K562 (cell line): ENCODE measurements at places on chromosomes 5 and 9.
A peak's percentile ranks its signal among the peaks of the same experiment; 100 is the strongest.

- DNase-seq = no peak
Measured at GRCh38 chr5:42526179-42526578, 102.9 kb downstream of the GHR start.

- no peak for DNase-seq
Measured at GRCh38 chr9:6471231-6471850, 58.3 kb downstream of the UHRF2 start.

GRCh38 chr9:112097712-112098688 is 77.1 kb downstream of the SUSD1 start:
- peak; percentile 65 for DNase-seq

DNA sequence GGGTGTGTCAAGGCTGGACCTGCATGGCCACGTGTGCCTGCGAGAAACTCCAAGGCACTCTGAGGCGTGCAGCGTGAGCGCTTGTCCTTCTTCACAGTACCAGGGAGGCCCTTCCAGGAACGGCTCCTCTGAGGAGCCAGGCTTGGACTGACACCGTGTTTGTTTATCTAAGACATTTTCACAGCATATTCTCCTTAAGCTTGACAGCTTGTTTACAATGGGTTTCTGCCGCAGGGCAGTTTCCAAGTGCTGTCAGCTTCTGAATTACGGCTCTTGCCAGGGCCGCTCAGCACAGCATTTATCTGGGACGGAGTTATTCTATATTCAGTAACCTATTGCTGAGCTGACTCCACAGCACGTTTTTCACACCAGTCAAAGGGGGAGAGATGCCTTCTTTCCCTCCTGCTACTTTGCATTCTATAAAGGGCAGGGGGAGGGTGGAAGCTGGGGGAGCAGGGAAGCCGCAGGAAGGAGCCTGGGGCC is 98.4 kb downstream of the LMNB1 start:
- no peak for DNase-seq

DNA sequence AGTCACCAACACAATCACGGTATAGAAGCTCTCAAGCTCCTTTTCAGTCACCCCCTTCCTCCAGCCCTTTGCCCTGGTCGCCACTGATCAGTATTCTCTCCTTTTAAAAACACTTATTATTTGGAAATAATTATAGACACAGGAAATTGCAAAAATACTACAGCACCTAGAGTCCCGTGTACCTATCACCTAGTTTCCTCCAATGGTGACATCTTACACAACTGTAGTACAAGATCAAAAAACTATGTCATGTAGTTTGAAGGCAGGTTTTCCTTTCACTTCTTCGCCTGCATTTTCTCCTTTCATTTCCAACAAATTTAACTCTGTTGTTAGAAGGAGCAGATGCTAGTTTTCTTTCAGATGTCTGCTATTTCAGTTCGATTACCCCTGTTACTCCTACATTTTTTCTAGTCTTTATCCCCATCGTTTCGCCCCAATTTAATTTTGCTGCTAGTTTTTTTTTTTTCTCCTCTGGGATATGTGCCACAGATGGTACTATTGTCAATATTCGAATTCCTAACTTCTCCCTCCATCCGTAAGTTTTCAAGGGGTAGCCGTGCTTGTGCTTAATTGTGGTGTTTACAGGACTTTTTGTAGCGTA is 612 bp upstream of the ATG10 start:
- no peak for DNase-seq

- DNase-seq = no peak
Measured at GRCh38 chr5:33212900-33213299, 227.9 kb upstream of the TARS1 start.

DNA sequence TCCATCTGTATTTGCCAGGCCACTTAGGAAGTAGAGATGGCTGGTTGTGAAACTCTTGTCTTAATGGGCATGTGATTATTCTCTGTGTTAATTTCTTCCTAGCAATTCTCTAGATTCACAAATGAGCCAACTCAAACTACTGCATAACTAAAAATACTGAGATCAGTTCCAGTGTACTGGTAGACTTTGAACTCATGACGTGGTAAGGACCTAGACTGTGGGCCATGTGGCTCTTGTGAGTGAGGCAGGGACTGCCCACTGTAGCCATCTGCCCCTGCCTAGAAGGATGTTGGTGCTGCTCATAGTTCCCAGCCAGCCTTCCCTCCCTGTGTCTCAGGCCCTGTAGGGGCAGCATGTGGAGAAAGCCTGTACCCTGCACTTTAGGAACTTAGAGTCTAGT is 47.4 kb downstream of the CYSTM1 start:
- DNase-seq = no peak

- DNase-seq = no peak
Measured at GRCh38 chr9:38437193-38437823, 13.1 kb upstream of the IGFBPL1 start.

- DNase-seq = no peak
Measured at GRCh38 chr5:10599862-10600284, 36.0 kb downstream of the ANKRD33B start.

- DNase-seq = no peak
Measured at GRCh38 chr5:95836544-95836943, 14.0 kb upstream of the GLRX start.

DNA sequence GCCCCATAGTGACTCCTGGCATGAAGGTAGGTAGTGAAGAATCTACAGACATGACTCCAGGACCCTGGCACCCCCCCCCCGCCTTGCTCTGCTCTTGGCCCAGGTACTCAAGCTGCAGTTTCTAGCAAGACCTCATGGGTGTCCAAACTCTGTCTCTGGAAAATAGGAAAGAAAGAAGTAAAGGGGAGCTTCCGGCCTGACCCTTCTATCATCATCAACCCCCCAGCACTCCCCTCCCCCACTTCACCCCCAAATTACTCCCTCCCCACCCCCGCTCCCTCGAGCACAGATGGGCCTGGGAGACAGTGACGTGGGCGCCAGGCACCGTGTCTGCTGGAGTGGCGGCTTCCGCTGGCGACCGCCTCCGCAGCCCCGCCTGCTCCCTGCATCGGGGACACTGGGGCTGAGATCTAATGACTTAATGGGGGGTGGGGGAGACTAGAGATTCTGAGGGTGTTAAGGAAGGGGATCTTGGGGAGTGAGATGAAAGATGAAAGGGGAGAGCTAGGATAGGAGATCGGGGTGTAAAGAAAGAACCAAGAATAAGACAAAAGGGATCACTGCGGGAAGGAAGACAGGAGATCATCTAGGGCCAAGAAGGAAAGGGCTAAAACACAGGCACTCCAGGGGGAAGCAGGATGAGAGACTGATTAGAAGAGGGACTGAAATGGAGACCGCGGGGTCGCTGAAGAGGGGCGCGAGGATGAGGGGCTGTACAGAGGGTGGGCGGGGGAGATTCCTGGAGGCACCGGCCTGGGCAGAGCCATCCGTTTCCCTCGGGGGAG is 1.1 kb upstream of the DNAJB5 start:
- peak; percentile 46 for DNase-seq

GRCh38 chr5:107941036-107941435 is 270.3 kb upstream of the EFNA5 start:
- no peak for DNase-seq

DNA sequence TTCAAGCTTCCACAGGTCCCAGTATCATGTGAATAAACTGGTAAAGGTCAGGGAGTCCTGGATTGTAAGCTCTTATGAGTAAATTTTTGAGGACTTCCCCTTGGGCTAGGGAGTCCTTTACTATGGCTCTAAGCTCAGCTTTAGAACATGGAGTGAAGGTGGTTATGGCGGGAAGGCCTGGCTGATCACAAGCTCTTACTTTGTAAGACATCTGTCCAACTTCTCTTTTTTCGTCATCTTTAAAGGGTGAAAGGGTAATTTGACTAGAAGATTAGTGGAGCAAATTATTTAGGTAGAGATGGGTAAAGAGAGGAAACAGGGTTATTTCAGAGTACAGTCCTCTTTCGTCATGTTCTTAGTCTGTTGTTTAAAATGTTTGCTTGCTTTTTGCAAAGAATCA is 155.4 kb downstream of the AOPEP start:
- no peak for DNase-seq

DNA sequence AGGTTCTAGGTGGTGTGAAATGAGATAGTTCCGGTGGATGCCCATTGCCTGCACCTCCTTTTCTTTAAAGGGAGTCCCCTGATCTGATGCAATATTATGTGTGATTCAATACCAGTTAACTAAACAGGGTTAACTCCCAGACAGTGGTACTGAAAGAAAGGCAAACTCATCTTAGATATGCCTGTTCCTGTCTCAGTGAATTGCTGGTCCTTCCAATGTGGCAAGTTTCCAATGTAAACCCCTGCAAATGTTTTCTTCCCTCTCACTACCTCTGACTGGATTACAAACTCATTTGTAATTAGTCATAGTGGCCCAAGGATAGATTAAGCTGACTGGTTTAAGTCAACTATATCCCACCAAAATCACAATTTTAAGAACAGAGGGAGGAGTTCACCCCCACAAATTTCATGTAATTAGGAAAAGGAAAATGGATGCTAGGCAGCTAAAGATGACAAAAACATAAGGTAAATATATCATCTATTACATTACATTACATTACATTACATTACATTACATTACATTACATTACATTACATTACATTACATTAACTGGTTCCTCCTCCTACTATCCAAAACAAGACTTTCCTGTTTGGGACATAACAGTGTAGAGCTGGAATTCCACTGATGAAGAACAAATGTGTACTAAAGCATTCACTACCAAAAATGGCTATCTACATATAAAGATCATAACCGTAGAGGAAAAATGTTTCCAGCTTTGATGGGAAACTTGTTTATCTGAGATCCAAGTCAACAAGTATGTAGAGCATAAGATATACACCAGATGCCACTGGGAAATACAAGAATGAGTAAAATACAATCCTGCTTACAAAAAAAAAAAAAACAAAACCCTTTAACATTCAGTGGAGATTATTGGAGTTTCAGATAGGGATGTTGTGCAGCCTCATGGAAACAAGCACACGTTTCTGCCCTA is 121.5 kb upstream of the SNX2 start:
- DNase-seq = no peak

- DNase-seq = no peak
Measured at GRCh38 chr9:35027860-35028259, 38.3 kb downstream of the DNAJB5 start.

- DNase-seq = no peak
Measured at GRCh38 chr5:122493091-122494021, 181.3 kb downstream of the SNCAIP start.

- no peak for DNase-seq
Measured at GRCh38 chr5:31833710-31834109, 194.8 kb downstream of the PDZD2 start.

- DNase-seq = no peak
Measured at GRCh38 chr9:133129001-133129795, 8.2 kb upstream of the RALGDS start.

GRCh38 chr5:148776261-148776660 is 50.1 kb upstream of the ADRB2 start:
- DNase-seq = no peak

- DNase-seq = no peak
Measured at GRCh38 chr9:109372246-109372645, 51.4 kb upstream of the EPB41L4B start.

GRCh38 chr9:102355982-102356381 is 617.5 kb upstream of the GRIN3A start:
- no peak for DNase-seq

DNA sequence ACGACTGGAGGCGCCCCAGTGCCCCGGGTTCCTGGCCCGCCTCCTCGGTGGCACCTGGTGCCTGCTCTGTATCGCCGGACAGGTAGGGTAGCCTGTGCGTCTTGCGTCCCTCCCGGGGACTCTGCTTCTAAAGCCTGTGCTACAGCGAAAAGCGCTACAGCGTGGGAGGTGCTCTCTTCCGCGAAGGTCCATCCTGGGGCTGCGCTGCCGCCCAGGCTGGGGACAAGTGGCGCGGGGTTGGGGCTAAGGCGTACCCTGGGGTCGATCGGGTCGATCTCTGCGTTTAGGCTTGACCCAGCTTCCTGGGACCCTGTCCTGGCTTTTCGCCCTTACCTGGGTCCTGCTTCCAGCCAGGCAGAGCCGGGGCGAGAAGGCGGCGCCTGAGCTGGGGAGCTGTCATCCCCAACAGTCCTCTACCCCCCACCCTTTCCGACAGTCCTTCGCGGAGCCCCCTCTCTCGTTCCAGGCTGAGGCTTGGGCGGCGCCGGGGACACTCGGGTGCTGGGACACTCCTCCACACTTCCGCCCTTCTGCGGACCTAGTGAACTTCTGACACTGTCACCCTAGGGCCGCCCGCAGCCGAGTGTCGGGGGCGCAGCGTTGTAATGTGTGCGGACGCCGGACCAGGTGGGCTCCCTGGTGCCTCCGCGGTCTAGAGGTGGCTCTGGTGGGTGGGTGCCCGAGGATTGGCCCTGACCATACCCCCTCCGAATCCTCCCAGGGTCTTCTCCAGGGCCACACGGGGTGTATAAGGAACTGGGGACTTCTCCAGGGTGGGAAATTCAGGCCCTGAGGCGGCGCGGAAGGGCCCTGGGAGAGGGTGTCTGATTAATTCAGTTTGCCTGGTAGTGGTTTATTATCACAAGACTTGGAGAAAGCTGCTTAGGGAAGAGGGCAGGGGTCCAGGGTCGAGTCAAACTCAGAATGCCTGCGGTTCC is 328.2 kb downstream of the SH3GL2 start:
- DNase-seq = no peak

- no peak for DNase-seq
Measured at GRCh38 chr9:16012621-16013020, 459.8 kb downstream of the CCDC171 start.

DNA sequence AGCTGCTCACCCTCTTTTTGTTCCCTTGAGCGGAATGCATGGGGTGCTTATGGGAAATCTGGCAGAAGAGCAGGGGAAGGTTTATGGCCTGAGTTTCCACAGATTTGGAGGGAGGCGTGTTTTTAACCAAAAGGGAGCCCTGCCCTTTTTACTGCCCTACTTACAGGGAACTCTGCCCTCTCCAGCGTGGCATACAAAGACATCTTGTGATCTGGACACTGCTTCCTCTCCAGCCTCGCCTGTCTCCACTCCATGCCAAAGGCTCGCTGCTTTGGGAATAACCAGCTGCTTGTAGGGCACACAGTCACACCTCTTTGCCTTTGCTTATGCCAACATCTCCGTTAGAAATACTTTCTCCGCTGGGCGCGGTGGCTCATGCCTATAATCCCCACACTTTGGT is 314.2 kb downstream of the ARHGAP26 start:
- no peak for DNase-seq

GRCh38 chr9:3348169-3348568 is 177.6 kb downstream of the RFX3 start:
- DNase-seq = no peak

DNA sequence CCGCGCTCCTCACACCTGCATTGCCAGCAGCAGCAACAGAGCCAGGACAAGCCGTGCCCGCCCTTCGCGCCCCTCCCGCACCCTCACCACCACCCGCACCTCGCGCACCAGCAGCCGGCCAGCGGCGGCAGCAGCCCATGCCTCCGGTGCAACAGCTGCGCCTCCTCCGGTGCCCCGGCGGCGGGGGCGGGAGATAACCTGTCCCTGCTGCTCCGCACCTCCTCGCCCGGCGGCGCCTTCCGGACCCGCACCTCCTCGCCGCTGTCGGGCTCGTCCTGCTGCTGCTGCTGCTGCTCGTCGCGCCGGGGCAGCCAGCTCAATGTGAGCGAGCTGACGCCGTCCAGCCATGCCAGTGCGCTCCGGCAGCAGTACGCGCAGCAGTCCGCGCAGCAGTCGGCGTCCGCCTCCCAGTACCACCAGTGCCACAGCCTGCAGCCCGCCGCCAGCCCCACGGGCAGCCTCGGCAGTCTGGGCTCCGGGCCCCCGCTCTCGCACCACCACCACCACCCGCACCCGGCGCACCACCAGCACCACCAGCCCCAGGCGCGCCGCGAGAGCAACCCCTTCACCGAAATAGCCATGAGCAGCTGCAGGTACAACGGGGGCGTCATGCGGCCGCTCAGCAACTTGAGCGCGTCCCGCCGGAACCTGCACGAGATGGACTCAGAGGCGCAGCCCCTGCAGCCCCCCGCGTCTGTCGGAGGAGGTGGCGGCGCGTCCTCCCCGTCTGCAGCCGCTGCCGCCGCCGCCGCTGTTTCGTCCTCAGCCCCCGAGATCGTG is 517 bp downstream of the KCNN2 start:
- DNase-seq = no peak
